ENCODE measurements at places on chromosomes 6 and 20. TPM values are rescaled to one million over a fixed set of nuclear protein-coding genes. Genes with fewer than 3 reads are reported as not detected.

DNA sequence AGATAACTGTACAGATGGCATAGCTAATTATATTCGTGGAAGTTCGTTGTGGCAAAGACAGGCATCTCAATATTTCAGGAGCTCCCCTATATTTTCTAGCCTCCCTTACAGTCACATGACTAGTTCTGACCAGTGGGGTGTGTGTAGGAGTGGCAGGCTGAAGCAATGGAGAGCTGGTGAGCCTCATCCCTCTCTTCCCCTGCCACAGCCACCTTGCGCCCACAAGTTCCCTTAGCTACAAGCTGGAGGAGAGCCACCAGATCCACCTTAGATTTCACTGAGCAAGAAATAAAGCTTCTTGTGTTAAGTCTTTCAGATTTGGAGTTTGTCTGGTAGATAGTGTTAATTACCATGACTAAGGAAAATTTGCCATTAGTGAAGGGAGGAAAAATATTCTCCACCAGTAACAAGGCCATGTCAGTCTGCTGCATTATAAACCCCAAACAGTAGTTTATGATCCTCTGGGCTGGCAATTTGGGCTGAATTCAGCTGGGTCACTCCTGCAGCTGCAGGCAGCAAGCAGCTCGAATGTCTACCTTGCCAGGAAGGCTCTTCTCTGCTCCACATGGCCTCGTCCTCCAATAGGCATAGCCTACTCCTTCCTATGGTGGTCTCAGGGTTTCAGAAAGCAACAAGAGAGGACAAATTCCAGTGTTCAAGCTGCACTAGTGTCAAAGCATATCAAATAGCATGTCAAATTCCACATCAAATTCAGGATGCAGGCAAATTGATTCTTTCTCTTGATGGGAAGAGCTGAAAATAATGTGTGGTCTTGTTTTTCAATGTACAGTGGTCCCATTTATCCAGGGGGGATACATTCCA, 7.4 kb upstream of the RBCK1 start:
- H3K27ac ChIP-seq: peak overlapping the region; percentile 78
- H3K4me3 ChIP-seq: peak overlapping the region; percentile 31
- H3K36me3 ChIP-seq: peaks cover 30% of the 10 kb centered on the region
- no peaks in the 10 kb centered on the region for H3K27me3 ChIP-seq

DNA sequence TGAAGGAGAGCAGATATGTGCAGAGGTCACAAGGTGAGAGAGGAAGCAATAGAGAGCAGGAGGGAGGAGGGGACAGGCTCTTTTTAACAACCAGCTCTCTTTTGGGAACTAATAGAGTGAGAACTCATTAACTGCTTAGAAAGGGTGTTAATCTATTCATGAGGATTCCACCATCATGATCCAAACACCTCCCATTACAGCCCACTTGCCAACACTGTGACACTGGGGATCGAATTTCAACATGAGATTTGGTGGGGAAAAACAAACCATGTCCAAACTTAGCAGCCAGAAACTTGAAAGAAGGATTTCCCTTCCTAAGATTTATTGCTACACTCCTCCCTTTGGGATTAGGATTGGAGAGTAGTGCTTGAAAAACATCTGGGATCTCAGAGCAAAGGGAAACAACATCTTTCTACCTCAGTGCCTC, 135.5 kb upstream of the PLCB4 start:
- no peaks in the 10 kb centered on the region for H3K36me3 ChIP-seq
- DNase-seq: peak; percentile 9
- no peaks in the 10 kb centered on the region for H3K4me1 ChIP-seq
- H3K27me3 ChIP-seq: no peaks in the 10 kb centered on the region
- no peak overlapping the region for H3K27ac ChIP-seq
- H3K4me3 ChIP-seq: no peak overlapping the region

DNA sequence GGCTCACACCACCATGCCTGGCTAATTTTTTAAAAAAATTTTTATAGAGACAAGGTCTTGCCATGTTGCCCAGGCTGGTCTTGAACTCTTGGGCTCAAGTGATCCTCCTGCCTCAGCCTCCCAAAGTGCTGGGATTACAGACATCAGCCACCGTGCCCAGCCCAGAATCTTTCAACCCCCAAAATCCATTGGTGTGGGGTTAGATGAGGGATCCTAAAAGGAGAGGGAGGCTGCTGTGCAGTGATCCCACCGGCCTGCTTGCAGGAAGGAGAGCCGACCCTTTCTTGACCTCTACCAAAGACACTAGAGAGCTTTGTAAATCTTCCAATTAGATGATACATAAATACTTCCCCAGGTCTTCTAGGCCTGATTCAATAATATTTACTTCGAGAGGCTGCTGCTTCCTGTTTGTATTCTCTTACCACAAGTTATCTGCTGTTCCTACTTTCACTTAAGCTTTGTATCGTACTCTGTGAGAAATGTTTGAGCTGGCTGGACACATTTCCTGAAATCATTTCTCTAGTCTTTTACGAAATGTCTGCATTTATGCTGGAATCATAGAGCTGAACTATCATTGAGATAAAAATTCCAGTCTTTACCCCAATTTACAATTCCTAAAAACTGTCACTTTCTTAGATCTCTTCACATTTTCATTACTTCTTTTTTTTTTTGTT, 49.3 kb upstream of the IER3 start:
- peak overlapping the region; percentile 54 for H3K27ac ChIP-seq
- no peaks in the 10 kb centered on the region for H3K36me3 ChIP-seq
- no peak overlapping the region for H3K4me3 ChIP-seq

GRCh38 chr6:133841176-133841575, 47.7 kb upstream of the TCF21 start:
- H3K4me3 ChIP-seq: no peak overlapping the region
- no peak overlapping the region for H3K27ac ChIP-seq
- DNase-seq: no peak

- H3K36me3 ChIP-seq: no peaks in the 10 kb centered on the region
- no peak overlapping the region for H3K27ac ChIP-seq
- peak; percentile 95 for DNase-seq
- peaks cover 26% of the 10 kb centered on the region for H3K4me1 ChIP-seq
- no peak overlapping the region for H3K4me3 ChIP-seq
Measured at GRCh38 chr20:1325173-1326030, 3.5 kb downstream of the SDCBP2 start.

The FNDC11 gene
- total RNA-seq: 3.9 TPM
